GM18507 (cell line): ENCODE measurements at places on chromosomes 3 and 15.

GRCh38 chr3:159238646-159239045 lies 436.8 kb downstream of the MFSD1 start:
- no peak for DNase-seq

DNA sequence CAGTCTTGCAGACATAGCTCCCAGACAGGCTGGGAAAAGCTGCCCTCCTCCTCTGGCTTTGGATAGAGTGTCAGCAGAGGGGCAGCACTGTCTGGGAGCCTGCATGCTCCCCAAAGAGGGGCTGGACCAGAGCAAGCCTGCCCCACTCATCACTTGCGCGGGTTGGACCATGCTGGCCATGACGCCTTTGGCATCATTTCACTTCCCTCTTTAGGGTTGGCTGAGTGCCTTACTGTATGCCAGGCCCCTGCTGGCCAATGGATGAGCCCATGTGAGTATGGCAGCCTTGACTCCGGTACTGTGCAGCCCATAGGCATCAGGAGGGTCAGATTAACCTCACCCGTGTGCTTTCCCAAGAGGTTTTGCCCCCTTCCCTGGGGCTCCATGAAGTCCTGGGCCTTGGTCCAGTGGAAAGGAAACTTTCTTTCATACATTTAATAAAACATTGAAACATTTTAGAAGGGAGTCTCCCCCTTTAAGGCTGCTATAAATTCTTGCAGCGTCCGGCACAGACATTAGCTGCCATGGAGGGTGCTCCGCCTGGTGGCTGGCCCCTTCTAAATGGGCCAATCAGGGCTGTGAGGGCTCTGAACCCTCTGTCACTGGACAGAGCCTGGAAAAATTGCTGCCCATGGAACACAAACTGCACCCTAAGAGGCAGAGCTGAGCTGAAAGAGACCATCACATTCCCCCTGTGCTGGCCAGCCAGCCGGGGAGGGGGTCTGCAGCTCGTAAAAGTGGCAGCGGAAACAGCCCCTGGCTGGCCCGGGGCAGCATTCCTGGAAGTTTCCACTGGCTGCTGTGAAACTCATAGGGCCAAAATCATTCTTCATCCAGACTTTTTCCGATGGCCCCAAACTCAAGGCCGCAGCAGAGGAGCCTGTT lies 20.8 kb upstream of the DUSP7 start:
- no peak for DNase-seq

DNA sequence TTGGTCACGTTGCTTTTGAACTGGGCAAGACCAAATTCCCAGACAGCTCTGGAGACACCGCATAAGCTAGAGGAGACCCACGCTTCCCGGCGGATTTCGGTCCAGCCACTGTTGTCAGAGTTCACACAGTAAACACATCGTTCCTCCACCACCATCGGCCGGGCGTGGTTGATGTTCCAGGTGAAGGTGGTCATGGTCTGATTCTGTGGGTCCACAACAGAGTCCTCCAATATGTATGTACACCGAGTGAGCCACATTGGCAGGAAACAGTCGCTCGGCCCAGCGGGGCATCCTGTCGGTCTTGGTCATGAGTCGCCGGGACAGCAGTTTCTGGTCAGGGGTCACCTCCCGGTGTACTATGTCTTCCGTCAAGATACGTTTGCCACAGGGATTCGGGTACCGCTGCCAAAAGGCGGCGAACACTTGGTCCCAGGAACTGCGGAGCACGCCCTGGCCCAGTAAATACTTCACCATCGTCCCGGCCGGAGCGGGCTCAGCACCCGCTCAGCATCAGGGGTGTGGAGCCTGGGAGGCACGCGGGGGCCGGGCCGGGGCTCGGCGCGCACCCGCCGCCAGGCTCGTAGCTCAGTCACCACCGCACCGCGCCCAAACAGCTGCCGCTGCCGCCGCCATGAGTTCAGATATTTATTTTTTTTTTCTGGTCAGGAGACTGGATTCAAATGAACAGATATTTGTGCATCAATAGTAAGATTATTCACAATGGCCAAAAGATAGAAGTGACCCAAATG lies 36.7 kb upstream of the NANOGP8 start:
- DNase-seq: no peak

- no peak for DNase-seq
These were observed 222.1 kb upstream of the CHRM5 start for GRCh38 chr15:33746203-33746602.

DNA sequence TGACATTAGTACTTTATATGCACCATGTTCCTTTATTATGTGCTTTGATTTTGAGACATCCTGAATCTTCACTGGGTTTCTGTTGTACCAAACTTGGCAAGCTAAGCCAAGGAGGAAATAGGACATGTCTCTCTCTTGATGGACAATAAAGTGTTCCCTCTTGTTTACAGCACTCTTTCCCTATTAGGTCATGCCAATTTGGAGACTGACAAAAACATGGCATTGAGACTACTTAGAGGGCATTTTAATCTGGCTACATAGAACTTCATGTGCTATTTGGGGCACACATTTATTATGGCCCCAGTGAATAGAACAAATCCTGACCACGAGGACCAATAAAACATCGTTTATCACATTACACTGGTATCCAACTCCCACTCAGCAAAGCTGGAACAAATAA lies 85.3 kb upstream of the TNFSF10 start:
- no peak for DNase-seq

GRCh38 chr3:8846176-8846575 lies 76.8 kb upstream of the OXTR start:
- DNase-seq: no peak

DNA sequence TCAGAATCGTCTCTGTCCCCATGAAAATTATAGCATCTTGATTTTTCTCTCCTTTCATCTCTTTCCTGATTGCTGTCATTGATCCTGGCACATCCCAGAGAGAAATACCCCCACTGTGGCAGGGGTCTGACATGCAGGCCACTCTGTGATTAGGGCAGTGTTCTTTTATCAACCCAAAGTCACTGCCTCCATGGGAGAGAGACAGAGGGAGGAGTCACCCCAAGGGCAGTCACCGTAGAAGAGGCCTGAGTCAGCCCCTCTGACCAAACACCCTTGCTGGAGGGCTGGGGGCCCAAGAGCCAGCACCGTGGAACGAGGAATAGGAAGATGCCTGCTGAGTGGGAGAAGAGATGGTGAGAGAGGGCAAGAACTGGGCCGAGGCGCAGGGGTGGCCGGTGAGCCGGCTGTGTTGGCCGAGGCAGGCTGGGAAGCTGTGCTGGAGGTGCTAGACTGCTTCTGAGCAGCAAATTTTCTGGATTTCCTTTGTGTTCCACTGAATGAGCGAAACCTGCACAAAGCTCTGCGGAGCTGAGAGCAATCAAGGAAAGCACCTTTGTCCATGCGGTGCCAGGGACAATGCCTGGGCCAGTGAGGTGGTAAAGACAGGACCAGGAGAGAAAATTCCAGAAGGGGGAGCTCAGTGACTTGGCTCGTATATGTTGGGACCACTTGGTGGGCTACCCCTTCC lies 103.8 kb downstream of the ADCY5 start:
- no peak for DNase-seq
